ENCODE measurements at places on chromosomes 6 and 20.
A peak's percentile ranks its signal among the peaks of the same experiment; 100 is the strongest.

GRCh38 chr20:4573564-4574355, 147.9 kb upstream of the PRND start:
- H3K4me3 ChIP-seq = no peak overlapping the region
- DNase-seq = no peak
- no peaks in the 10 kb centered on the region for H3K4me1 ChIP-seq
- H3K36me3 ChIP-seq = no peaks in the 10 kb centered on the region
- no peaks in the 10 kb centered on the region for H3K27me3 ChIP-seq

DNA sequence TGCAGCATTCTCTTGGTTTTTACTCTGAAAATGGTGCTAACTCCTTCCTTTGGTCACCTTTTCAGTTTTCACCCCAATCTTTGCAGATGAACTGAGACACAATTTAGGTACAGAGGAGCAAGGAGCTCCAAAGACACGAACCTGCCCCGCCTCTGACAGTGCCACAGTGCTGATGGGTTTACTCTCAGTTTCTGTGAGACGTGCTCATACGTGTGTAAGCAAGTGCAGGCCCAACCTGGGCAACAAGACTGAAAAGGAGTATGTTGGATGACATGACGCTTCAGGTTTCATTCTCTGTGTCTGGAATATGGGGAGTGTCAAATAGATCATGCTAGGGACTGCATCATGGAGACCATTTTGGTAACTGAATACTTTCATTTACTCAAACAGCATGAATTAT, 334.3 kb upstream of the QKI start:
- DNase-seq = no peak
- H3K27ac ChIP-seq = no peak overlapping the region
- H3K4me1 ChIP-seq = peaks cover under 1% of the 10 kb centered on the region
- no peaks in the 10 kb centered on the region for H3K27me3 ChIP-seq

DNA sequence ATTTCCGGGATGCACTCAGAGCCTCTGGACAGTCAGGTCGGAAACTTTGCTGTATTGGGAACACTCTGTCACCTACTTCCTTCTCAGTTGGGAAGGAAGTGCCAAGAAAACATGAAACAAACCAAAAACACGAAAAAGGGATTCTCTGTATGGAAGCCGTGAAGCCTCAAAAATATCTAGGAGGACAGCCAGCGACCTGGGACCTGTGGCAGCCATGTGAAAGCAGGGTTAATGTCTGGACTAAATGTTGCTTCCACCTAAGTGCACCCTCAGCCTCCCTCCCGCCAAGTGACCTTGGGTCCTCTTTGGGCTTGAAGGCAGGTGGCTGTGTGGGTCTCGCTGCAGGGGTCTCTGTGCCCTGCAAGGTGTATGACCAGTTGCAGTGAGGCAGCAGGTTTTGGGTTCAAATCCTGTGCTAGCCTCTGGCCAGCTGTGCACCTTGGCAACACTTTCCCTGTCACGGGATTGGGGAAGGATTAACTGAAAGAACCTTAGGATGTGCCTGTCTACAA, 851 bp downstream of the MAVS start:
- DNase-seq = no peak
- H3K4me3 ChIP-seq = peak overlapping the region; percentile 93
- H3K36me3 ChIP-seq = peaks cover 2% of the 10 kb centered on the region
- H3K27ac ChIP-seq = no peak overlapping the region
- peaks cover 8% of the 10 kb centered on the region for H3K4me1 ChIP-seq

DNA sequence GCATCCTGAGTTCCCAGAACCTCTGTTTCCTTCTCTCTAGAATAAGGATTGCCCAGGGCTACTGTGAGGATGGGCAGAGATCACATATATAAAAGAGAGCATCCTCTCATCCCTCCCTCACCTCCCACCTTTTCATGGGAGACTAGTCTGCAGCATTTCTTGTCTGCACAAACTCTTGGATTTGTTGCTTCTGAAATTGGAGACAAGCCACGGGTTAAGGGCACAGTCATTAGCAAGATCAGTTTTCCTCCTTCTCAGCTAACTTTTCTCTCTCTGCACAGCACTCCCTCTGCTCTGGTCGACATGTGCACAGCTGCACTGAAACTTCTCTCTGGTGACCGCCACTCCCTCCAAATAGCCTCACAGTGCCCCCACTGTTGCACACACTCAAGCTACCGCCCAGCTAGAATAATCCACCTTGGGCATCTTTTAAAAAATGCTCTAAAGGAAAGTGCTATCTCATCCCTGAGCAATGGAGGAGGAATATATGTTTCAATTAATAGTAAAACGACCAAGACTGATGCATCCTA, 50.9 kb upstream of the DUSP22 start:
- no peak for DNase-seq
- H3K27ac ChIP-seq = no peak overlapping the region
- H3K36me3 ChIP-seq = no peaks in the 10 kb centered on the region
- H3K4me3 ChIP-seq = no peak overlapping the region
- H3K4me1 ChIP-seq = no peaks in the 10 kb centered on the region
- no peaks in the 10 kb centered on the region for H3K27me3 ChIP-seq

DNA sequence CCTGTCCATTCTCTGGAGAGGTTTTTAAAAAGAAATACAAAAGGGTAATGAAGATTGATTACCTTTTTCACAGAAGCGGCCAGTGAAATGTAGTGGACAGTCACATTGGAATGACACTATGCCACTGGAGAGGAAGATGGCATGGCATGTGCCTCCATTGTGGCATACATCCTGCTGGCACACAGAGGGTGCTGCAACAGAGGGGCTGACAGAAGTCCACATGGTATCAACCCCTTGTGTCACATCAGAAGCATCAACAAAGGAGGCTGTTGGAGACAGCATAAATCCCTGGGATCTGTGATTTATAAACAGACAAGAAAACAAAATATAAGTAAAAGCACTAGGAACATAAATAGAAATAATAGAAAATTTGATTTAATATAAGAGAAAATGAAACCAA, 594.9 kb downstream of the PHF3 start:
- no peak for DNase-seq
- H3K27me3 ChIP-seq = no peaks in the 10 kb centered on the region
- H3K36me3 ChIP-seq = no peaks in the 10 kb centered on the region
- H3K4me3 ChIP-seq = no peak overlapping the region
- H3K27ac ChIP-seq = no peak overlapping the region

DNA sequence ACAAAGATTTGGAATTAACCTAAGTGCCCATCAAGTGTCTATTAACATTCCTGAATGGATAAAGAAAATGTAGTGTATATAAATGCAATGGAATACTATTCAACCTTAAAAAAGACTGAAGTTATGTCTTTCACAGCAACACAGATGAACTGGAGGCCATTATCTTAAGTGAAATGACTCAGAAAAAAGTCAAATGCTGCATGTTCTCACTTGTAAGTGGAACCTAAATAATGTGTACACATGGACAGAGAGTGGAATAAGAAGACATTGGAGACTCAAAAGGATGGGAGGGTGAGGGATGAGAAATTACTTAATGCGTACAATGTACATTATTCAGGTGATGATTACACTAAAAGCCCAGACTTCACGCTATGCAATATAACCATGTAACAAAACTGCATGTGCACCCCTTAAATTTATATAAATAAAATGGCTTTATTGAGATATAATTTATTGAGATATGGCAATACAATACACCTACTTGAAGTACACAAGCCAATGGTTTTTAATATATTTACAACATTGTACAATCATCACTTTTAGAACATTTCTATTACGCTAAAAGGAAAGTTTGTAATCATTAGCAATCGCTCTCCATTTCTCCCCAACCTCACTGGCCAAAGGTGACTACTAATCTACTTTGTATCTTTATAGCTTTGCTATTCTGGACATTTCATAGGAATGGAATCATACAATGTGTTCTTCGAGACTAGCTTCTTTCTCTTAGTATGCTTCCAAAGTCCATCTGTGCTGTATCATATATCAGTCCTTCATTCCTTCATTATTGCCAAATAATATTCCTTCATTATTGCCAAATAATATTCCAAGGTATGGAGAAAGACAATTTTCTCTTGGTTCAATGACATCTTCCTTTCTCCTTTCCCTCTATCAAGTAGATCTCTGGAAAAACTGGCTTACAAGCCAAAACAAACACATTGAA, 5.8 kb downstream of the STX7 start:
- no peak overlapping the region for H3K27ac ChIP-seq
- peaks cover 2% of the 10 kb centered on the region for H3K4me1 ChIP-seq
- no peak overlapping the region for H3K4me3 ChIP-seq
- H3K27me3 ChIP-seq = no peaks in the 10 kb centered on the region
